ENCODE measurements at places on chromosomes 6 and 20.

DNA sequence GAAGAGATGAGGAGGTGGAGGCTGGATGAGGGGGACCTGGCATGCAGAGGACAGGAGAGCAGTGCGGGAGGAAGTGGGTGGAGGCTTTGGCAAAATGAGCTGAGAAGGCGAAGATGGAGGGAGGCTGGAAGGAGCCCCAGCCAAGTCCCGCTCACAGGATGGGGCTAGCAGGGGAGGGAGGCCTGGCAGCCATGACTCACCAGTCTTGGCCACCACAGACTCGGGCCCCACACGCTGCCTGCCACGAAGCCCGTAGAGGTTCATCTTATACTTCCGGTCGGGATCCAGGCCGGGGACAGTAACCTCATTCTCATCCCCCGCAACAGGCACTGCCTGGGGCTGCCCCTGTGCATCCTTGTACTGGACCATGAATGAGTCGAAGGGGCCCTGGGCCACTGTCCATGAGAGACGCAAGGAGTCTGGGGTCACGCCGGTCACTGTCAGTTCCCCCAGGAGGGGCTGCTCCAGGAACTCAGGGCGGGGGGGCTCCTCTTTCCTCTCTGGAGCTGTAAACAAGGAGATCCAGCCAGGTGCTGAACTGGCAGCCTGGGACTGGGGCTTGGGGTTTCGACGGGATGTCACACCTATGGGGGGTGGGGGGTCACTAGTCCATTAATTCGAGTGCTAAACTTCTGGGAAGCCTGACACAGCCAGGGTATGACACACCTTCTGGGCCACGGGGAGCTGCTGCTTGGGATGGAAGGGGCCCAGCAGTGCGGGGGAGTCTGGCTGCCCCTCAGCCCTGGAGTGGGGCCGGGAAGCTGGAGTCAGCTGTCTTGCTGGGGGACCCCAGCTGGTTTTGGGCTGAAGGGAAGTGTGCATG is 27.8 kb downstream of the TNXB start:
- DNase-seq: no peak

GRCh38 chr6:31452859-31453258 is 45.1 kb upstream of the MICB start:
- no peak for DNase-seq

- DNase-seq: no peak
Observed at GRCh38 chr20:24779131-24779530, 169.9 kb upstream of the CST7 start.

DNA sequence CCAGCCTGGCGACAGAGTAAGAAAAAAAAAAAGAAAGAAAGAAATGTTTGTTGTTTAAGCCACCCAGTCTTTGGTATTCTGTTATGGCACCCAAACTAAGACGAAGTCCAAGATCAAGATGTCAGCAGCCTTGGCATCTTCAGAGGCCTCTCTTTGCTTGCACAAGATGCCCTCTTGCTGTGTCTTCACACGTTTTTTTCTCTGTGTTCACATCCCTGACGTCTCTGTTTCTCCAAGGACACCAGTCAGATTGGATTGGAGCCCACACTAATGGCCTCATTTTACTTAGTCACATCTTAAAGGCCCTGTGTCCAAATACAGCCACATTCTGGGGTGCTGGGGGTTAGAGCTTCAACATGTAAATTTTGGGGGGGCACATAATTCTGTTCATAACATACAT is 380.9 kb downstream of the GJA1 start:
- DNase-seq: no peak
